ENCODE measurements at places on chromosomes 5 and 9. TPM values are rescaled to one million over a fixed set of nuclear protein-coding genes. Genes with fewer than 3 reads are reported as not detected.
A peak's percentile ranks its signal among the peaks of the same experiment; 100 is the strongest.

- DNase-seq = no peak
Observed at GRCh38 chr5:83000922-83001321, 76.3 kb downstream of the TMEM167A start.

DNA sequence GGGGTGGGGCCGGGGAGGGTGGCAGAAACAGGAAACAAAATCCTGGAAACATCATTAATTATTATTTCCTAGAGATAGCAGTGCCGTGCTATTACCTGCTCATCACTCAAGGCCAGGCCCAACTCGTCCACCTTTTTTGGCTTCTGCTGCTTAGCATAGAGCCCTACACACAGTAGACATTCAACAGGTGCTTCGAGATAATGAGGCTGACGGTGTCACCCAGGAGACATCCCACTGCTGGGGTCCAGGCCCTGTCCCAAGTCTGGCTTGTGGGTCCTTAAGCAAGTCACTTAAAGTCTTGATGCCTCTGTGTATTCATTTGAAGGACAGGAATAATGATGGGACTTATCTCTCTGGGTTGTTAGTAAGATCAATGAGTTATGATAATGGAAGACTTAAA, 506.6 kb downstream of the BNC2 start:
- DNase-seq = no peak

GRCh38 chr5:16492398-16493140, 27.0 kb upstream of the ZNF622 start:
- no peak for DNase-seq

- DNase-seq = peak; percentile 14
Observed at GRCh38 chr9:15374310-15374709, 48.4 kb upstream of the SNAPC3 start.

GRCh38 chr9:116549786-116550660, 137.1 kb upstream of the TRIM32 start:
- DNase-seq = no peak

DNA sequence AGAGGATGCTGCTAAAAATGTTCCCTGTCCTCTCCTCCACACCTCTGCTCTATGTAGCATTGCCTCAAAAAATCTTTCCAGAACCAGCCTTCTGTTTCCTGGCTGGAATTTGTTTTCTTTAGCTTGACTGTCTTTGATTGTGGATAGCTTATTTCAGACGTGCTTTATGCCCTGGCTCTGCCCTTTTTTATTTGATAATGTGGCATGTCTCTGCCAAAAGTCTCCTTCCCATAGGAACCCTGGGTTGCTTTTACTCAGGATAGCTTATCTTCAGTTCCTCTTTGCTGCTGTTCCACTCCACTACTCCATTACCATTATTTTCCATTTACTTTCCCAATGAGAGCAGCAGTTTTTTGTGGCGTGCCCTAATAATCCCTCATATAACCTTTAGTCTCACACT, 885 bp upstream of the TMEM252 start:
- DNase-seq = no peak

- DNase-seq = no peak
Observed at GRCh38 chr5:149936700-149937091, 7.9 kb downstream of the PDE6A start.

DNA sequence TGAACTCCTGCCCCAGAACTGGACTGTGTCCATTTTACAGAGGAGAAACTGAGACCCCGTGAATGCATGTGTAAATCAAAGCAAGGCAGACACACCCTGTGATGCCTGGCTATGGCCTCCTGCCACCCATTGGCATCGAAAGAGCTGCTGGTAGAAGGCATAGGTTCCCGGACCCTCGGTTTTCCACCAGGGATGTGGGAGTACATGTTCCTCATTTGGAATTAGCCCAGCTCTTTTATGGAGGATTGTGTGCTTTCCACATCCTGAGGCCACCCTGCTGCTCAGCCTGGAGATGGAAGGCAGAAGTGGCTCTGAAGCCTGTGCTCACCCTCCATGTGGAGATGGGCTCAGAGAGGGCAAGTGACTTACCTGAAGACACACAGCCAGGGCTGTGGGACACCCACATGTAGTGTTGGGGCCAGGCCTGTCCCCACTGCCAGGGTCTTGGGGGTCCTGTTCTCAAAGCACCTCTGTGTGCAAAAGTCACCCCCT, 2.8 kb downstream of the SUSD3 start:
- DNase-seq = no peak

DNA sequence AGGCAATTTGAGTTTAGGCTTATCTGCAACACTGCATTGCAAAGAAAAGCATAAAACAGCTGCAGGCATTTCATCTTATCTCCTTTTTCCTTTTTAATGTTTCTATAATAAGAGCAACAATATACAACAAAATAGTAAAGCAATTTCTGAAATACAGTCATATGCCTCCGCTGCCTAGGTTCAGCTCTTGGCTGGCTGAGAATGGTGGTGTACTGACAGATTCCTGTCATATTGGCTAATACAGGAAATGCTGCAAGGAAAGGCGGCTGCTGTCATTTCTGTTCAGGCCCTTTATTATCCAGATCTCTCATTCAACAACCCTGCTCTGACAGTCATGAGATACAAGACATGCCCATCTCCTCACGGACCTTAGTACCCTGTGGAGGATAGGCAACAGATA, 677.0 kb downstream of the TAF11L14 start:
- no peak for DNase-seq

DNA sequence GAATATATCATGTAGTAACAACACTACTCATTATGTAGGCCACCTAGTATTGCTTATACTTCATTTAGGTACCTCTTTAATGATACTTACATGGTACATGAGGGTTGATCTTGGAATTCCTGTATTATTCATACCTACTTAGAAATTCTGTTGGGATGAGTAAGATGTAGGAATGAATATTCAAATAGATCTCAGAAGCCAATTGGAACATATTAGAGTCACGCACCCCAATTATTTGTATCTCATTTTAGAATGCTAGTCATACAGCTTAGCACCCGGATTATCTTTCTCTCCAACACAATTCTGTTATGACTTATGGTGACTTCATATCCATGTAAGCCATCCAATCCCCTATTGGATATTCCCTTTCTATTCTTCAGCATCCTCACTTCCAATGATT, 106.7 kb upstream of the SH3GL2 start:
- DNase-seq = no peak

DNA sequence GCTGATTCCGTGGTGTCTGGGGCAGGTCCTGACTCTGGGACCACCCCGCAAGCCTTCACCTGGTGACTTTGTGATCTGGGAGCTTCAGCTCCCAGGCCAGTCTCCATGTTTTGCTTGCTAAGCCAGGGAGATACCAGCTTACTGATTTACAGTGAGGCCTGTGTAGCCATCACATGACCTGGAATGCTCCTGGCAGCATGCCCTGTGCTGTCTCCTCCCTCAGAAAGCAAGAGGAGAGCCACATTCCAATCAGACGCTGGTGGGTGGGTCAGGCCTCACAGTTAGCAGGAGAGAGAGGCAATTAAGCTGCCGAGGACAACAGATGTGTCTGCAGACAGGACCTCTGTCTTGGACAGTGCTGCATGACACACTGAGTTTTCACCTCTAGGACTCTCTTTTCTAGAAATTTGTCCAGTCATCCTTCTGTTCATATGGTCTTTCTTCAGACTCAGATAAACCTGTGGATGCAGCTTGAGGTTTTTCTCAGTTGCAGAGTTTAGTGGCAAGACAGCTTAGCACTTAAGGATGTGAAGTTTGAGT, 24.4 kb upstream of the GRPEL2 start:
- DNase-seq = no peak

DNA sequence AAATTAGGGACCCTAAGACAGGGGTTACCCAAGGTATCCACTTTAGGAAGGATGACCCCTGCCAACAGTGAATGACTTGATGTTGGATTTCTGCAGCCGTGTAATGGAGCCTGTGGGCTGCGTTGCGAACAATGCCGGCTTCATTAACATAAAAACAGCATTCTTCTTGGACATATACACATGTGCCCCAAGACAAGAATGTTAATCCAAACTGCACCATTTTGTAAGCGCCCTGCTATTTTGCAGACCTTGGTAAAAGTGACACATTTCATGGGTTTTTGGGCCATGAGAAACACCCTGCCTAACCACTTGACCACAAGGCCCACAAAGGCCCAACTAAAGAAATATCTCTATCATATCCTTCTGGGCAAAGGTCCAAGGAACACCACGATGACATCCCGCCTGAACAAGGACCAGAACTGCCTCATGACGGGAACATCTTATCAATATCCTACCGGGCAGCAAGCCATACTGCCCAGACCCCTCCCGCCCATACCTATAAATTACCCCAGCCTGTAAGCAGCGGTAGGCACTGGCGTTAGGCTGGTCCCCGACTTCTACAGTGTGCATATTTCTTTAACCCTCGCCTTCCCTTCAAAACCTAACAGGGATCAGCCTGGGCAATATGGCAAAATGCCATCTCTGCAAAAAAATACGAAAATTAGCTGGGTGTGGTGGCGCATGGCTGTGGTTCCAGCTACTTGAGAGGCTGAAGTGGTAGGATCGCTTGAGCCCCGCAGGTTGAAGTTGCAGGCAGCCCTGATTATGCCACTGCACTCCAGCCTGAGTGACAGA, 9.7 kb upstream of the PDCD1LG2 start:
- no peak for DNase-seq

DNA sequence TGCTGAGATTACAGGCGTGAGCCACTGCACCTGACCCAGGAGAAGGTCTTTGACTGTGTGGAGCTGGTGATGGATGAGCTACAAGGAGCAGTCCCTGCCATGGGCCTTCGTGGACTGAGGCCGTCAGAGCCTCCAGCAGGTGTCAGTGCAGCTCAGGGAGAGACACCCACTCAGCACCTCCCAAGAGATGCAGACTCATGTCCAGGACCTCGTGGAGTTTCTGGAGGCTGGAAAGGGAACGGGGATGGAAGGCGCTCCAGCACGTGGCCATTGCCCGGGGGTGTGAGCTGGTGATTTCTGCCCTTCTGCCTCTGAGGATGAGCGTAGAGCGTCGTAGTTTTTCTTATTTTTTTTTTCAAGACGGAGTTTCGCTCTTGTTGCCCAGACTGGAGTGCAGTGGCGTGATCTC, 9.5 kb downstream of the TOR4A start:
- peak; percentile 75 for DNase-seq

GRCh38 chr9:93654351-93654961, 78.1 kb downstream of the PHF2 start:
- DNase-seq = no peak

GRCh38 chr9:78158286-78158685, 77.6 kb upstream of the CEP78 start:
- DNase-seq = no peak

- DNase-seq = no peak
Observed at GRCh38 chr5:132098621-132099020, 25.0 kb downstream of the CSF2 start.

- DNase-seq = peak; percentile 48
Observed at GRCh38 chr5:44332285-44332971, 56.8 kb downstream of the FGF10 start.

GRCh38 chr9:114484854-114485443, 20.3 kb downstream of the WHRN start:
- DNase-seq = no peak

DNA sequence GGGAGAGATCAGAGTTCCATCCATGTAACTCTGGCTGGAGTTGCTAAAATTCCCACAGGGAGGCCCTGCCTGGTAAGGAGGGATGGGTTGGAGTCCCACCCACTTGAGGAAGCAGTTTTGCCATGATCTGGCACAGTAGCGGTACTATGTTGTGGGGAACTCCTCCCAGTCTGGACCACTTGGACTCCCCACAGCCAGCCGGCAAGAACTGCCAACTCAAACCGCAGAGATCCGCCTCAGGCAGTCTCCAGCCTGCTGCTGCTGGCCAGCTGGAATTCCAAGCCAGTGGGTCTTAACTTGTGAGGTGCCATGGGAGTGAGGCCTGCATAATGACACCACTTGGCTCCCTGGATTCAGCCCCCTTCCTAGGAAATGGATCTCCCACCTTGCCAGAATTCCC, 151.9 kb downstream of the NDUFS4 start:
- DNase-seq = no peak

DNA sequence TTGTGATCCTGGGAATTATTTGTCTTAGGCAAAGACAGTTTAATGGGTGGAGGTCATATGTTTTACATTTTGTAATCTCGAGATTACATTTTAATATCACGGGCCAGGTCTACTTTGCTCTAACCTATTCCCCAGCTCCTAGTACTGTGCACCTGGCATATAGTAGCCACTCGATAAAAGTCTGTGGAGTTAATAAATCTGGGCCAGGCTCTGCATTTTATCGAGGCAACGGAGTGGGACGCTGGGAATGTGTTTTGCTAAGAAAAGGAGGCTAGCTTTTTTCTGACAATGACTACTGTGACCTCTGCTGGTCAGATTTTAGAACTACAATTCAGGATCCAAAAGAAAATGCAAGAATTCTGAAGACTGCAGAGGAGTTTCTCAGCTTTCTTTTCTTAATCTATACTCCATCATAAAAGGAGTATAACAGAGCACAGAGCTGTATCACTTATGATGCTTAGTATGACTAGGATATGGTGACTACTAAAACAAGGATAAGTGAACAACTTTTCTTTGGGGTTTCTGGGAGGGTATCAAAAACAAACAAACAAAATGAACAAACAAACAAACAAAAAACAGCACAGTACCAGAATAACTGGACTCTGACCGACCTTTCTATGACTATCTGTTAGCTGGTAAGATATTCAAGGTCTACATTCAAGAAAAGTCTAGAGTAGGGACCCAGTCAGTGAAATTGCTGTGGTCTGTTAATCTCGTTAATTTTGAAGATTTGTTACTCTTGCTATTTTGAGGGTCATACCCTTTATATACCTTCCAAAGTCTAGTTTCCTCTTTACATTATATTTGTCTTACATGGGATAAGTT, 46.1 kb upstream of the CER1 start:
- peak; percentile 52 for DNase-seq

DNA sequence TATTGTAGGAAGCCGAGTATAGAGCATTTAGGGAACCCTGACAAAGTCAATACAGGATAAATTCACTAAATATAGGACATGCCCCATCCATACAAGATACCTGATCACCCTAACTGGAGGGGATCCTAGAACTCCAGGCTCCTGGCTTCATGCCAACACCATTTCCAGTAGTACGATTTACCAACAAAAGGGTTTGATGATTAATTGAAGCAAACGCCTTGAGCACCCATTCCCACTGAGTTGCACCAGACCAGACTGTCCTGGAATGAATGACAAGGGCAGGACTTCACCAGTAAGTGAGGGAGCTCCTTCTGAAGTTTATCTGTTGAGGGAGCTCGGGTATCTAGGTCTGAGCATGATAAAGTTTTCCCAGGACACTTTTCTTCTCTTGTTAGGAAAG, 327.2 kb upstream of the MSX2 start:
- no peak for DNase-seq

The TAF1L gene
- not detected for total RNA-seq

The BTNL3 gene
- not detected for total RNA-seq

The RAB3C gene
- total RNA-seq = not detected

The LECT2 gene
- not detected for total RNA-seq

The DOCK2 gene
- total RNA-seq = 196 TPM

The SLC31A2 gene
- total RNA-seq = 1.3 TPM

The TAF11L5 gene
- not detected for total RNA-seq

The CNTNAP3B gene
- not detected for total RNA-seq

The PCDHGA12 gene
- total RNA-seq = 3.0 TPM

The TGFBI gene
- not detected for total RNA-seq
